CD8-positive, alpha-beta memory T cell (primary cell): ENCODE measurements at places on chromosomes 12 and 14. TPM values are rescaled to one million over a fixed set of nuclear protein-coding genes. Genes with fewer than 3 reads are reported as not detected.

The OR4K15 gene
- not detected for total RNA-seq

The ANG gene
- 0.58 TPM for total RNA-seq

- no peak for DNase-seq
- no peaks in the 10 kb centered on the region for H3K27me3 ChIP-seq
- H3K4me1 ChIP-seq, result peaks cover 63% of the 10 kb centered on the region
- no peak overlapping the region for H3K4me3 ChIP-seq
- H3K36me3 ChIP-seq, result no peaks in the 10 kb centered on the region
Measured at GRCh38 chr14:24312736-24313507, 1.6 kb downstream of the LTB4R start.

DNA sequence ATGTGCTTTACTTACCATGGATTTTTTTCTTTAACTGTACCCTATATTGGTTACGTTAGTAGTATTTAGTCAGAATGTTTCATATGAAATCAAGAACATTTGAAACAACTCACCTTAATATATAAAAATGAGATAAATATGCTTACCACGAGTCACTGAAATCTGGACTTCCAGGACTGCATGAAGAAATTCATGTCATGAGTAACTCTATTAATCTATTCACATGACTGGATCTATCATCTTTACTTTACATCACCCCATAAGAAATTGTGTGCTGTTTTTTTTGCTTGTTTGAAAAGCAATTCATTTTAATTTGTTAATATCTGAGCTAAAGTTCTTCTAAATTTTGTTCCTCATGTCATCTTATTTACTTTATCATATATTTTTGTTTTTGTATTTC, 5.2 kb downstream of the EPYC start:
- H3K27ac ChIP-seq, result no peak overlapping the region
- H3K27me3 ChIP-seq, result no peaks in the 10 kb centered on the region
- H3K4me3 ChIP-seq, result no peak overlapping the region
- no peaks in the 10 kb centered on the region for H3K4me1 ChIP-seq
- H3K36me3 ChIP-seq, result no peaks in the 10 kb centered on the region

DNA sequence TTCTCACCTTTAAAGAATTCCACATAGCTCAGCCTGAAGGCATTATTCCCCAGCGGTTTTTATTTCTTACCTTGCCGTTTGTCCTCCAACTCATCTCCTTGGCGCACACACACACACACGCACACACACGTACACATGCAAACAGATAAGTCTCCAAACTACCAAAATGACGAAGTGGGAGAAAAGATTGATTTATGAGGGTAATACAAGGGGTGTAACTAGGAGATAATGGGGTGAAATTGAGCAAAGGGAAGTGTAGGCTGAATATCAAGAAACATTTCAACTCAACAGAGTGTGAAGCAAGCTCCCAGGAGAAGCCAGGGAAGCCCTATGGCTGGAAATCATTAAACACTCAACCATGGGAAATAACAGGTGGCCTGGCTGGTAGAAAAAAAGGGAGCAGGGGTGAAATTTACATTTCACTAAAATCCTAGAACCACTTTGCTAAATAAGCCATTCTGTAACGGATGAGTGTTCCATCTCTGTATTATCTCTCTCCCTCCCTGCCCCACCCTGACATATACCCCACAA, 41.0 kb downstream of the GRIN2B start:
- H3K27me3 ChIP-seq, result no peaks in the 10 kb centered on the region
- no peak overlapping the region for H3K27ac ChIP-seq
- no peaks in the 10 kb centered on the region for H3K4me1 ChIP-seq
- no peak for DNase-seq
- no peak overlapping the region for H3K4me3 ChIP-seq

- DNase-seq, result no peak
- H3K27me3 ChIP-seq, result no peaks in the 10 kb centered on the region
- no peaks in the 10 kb centered on the region for H3K36me3 ChIP-seq
- no peaks in the 10 kb centered on the region for H3K4me1 ChIP-seq
- H3K4me3 ChIP-seq, result no peak overlapping the region
Measured at GRCh38 chr12:93019212-93019927, 90.3 kb upstream of the EEA1 start.

The GPX2 gene
- total RNA-seq, result not detected

The TXNDC16 gene
- 4.6 TPM for total RNA-seq

- no peak for DNase-seq
- H3K4me1 ChIP-seq, result no peaks in the 10 kb centered on the region
- H3K36me3 ChIP-seq, result no peaks in the 10 kb centered on the region
- no peak overlapping the region for H3K4me3 ChIP-seq
- no peak overlapping the region for H3K27ac ChIP-seq
- H3K27me3 ChIP-seq, result no peaks in the 10 kb centered on the region
Measured at GRCh38 chr12:81080431-81080983, 2.6 kb downstream of the ACSS3 start.

The LUM gene
- total RNA-seq, result not detected

The PTPN21 gene
- total RNA-seq, result 0.28 TPM

GRCh38 chr14:102557434-102558226, 34.8 kb upstream of the RCOR1 start:
- no peak for DNase-seq
- H3K36me3 ChIP-seq, result no peaks in the 10 kb centered on the region
- no peak overlapping the region for H3K27ac ChIP-seq
- H3K4me1 ChIP-seq, result peaks cover 5% of the 10 kb centered on the region

DNA sequence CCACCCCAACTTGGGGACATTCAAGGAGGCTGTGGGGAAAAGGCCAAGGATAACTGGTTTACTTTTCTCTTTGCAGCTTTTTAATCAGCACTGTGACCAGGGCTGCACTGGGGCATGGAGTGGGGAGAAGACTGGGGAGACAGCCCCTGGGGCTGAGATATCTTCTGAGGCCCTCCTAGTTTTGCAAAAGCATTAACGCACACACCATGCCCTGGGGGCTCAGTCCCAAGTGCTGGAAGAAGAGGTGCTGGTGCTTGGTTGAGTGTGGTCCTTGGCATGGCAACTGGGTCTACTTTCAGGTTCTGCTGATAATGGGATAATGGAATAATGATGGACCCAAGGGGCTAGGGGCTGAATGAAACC, 9.4 kb upstream of the SMARCD1 start:
- H3K4me3 ChIP-seq, result no peak overlapping the region
- H3K4me1 ChIP-seq, result peaks cover 4% of the 10 kb centered on the region
- H3K27me3 ChIP-seq, result no peaks in the 10 kb centered on the region
- H3K36me3 ChIP-seq, result no peaks in the 10 kb centered on the region
- no peak overlapping the region for H3K27ac ChIP-seq

GRCh38 chr12:39804479-39804878, 184.9 kb upstream of the ABCD2 start:
- H3K27me3 ChIP-seq, result no peaks in the 10 kb centered on the region
- H3K4me1 ChIP-seq, result no peaks in the 10 kb centered on the region
- H3K36me3 ChIP-seq, result no peaks in the 10 kb centered on the region
- no peak for DNase-seq

The CCDC38 gene
- 0.46 TPM for total RNA-seq

DNA sequence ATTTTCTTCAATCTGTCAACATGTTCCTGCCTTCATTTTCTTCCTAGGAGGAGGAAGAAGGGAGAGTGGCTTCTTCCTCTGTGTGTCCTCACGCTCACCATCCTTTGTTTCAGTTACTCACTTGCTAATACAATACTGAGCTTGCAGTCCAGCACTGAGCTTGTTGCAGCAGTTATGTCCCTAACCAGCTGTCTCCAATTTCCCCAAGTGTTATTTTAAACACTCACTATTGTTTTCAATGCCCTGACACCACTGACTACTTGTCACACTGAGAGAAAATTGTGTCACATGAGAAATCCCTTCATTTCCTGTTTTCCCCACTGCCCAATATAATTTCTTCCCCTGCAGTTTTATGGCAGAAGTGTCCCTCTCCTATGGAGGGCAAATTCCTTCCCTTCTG, 53.4 kb downstream of the HSD17B6 start:
- H3K36me3 ChIP-seq, result no peaks in the 10 kb centered on the region
- DNase-seq, result no peak
- H3K27me3 ChIP-seq, result no peaks in the 10 kb centered on the region
- no peaks in the 10 kb centered on the region for H3K4me1 ChIP-seq
- H3K27ac ChIP-seq, result no peak overlapping the region
- H3K4me3 ChIP-seq, result no peak overlapping the region

GRCh38 chr14:85063747-85064146, 466.2 kb upstream of the FLRT2 start:
- H3K36me3 ChIP-seq, result no peaks in the 10 kb centered on the region
- H3K4me3 ChIP-seq, result no peak overlapping the region
- H3K27ac ChIP-seq, result no peak overlapping the region
- no peaks in the 10 kb centered on the region for H3K4me1 ChIP-seq
- DNase-seq, result no peak
- no peaks in the 10 kb centered on the region for H3K27me3 ChIP-seq

- H3K4me1 ChIP-seq, result peaks cover 6% of the 10 kb centered on the region
- no peak overlapping the region for H3K27ac ChIP-seq
- H3K4me3 ChIP-seq, result no peak overlapping the region
- H3K27me3 ChIP-seq, result no peaks in the 10 kb centered on the region
- no peaks in the 10 kb centered on the region for H3K36me3 ChIP-seq
- no peak for DNase-seq
Measured at GRCh38 chr12:93790472-93791152, 113.4 kb downstream of the CRADD start.

The NR1H4 gene
- not detected for total RNA-seq

DNA sequence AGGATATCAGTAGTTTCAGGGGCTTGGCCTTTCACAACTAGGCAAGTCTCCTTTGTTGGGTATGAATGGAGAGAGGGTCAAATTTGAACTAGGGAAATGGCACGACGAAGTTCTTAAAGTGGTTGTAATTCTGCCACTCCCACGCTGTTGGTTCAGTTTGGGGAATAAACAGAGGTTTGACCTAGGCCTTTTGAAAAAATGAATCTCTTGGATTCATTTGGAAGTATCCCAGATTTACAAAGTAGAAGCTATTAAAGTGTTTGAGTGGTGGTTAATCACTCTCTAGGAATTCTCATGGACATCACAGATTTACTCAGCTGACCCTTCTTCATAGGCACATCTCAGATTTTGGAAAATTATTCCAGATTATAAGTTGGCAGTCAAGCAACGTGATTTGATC, 14.8 kb downstream of the BATF start:
- no peak overlapping the region for H3K27ac ChIP-seq
- no peak overlapping the region for H3K4me3 ChIP-seq
- DNase-seq, result no peak
- peaks cover 10% of the 10 kb centered on the region for H3K36me3 ChIP-seq
- peaks cover 32% of the 10 kb centered on the region for H3K4me1 ChIP-seq
- H3K27me3 ChIP-seq, result no peaks in the 10 kb centered on the region

DNA sequence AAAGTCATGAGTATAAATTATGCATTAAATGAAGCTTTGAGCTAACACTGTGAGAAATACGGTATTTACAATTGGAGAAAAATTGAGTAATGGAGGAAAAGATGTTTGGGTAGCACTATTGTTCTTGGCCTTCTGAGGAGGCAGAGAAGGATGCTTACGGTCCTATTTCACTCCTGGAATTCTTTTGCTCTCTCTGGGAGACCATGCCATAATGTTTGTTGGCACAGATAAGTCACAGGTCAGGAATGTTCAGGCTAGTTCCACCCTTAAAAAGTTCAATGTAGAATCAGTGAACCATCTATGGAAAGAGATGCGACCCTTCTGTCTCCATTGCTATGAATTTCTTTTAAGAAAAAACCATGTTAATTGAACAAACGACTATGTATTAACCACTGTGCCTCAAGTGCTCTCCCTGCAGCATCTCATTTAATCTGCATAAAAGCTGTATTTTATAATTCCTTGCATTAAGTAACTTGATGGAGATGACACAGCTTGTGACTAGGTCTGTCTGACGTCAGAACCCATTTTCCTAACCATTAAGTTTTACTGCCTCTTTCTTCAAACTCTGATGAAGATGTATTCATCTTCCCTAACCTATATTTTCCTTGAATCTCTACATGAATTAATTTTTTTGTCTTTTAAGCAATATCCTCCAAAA, 9.5 kb downstream of the BATF start:
- H3K4me1 ChIP-seq, result peaks cover 19% of the 10 kb centered on the region
- no peaks in the 10 kb centered on the region for H3K27me3 ChIP-seq
- no peak for DNase-seq
- H3K4me3 ChIP-seq, result no peak overlapping the region
- peaks cover 7% of the 10 kb centered on the region for H3K36me3 ChIP-seq

The INHBC gene
- 0.11 TPM for total RNA-seq

DNA sequence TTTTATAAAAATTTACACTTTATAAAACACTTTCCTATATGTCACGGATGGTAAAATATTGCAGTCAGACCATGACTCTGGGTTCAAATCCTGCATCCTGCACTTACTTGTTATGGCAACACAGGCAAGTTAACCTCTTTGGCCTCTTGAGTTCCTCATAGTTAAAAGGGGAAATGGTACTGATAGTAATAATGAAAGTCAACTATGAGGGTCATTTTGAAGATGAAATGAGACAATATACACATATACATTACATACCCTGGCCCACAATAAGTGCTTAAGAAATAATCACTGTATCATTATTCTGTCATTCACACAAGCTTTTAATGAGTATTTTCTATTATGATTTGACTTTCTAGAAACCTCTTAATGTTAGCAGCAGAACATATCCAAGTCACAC, 64.4 kb downstream of the C12orf42 start:
- DNase-seq, result no peak
- H3K4me3 ChIP-seq, result no peak overlapping the region
- no peaks in the 10 kb centered on the region for H3K4me1 ChIP-seq
- H3K27me3 ChIP-seq, result no peaks in the 10 kb centered on the region

GRCh38 chr12:89783359-89784060, 74.9 kb upstream of the ATP2B1 start:
- H3K27ac ChIP-seq, result no peak overlapping the region
- DNase-seq, result no peak
- H3K4me3 ChIP-seq, result no peak overlapping the region
- H3K36me3 ChIP-seq, result no peaks in the 10 kb centered on the region
- no peaks in the 10 kb centered on the region for H3K4me1 ChIP-seq
- no peaks in the 10 kb centered on the region for H3K27me3 ChIP-seq

The FKBP4 gene
- 172 TPM for total RNA-seq

- H3K4me1 ChIP-seq, result peaks cover 22% of the 10 kb centered on the region
- DNase-seq, result peak; percentile 11
- no peak overlapping the region for H3K4me3 ChIP-seq
- no peaks in the 10 kb centered on the region for H3K36me3 ChIP-seq
- H3K27ac ChIP-seq, result no peak overlapping the region
- no peaks in the 10 kb centered on the region for H3K27me3 ChIP-seq
Measured at GRCh38 chr12:13165617-13166041, 30.9 kb upstream of the EMP1 start.

GRCh38 chr12:15074351-15074750, 101.5 kb downstream of the PDE6H start:
- H3K4me3 ChIP-seq, result no peak overlapping the region
- H3K27ac ChIP-seq, result no peak overlapping the region
- H3K4me1 ChIP-seq, result no peaks in the 10 kb centered on the region
- DNase-seq, result no peak

GRCh38 chr12:58833853-58834252, 86.5 kb downstream of the LRIG3 start:
- H3K27ac ChIP-seq, result no peak overlapping the region
- H3K36me3 ChIP-seq, result no peaks in the 10 kb centered on the region
- H3K27me3 ChIP-seq, result no peaks in the 10 kb centered on the region
- H3K4me1 ChIP-seq, result no peaks in the 10 kb centered on the region
- DNase-seq, result no peak

The CAMKK2 gene
- total RNA-seq, result 35.9 TPM

The BATF gene
- 165 TPM for total RNA-seq

The SPRING1 gene
- total RNA-seq, result 44.0 TPM
